ENCODE measurements at places on chromosomes 6 and 20. TPM values are rescaled to one million over a fixed set of nuclear protein-coding genes. Genes with fewer than 3 reads are reported as not detected.

DDX43 gene
- total RNA-seq = not detected

PLN gene
- total RNA-seq = not detected

GRM1 gene
- not detected for total RNA-seq

FAM83D gene
- total RNA-seq = 18.4 TPM

C6orf15 gene
- not detected for total RNA-seq

FKBP1C gene
- 0.23 TPM for total RNA-seq

TFAP2D gene
- not detected for total RNA-seq

All from MCF 10A (cell line).